ENCODE measurements at places on chromosomes 2 and 18.

GRCh38 chr2:181111059-181111458 lies 130.7 kb downstream of the UBE2E3 start:
- DNase-seq = no peak

DNA sequence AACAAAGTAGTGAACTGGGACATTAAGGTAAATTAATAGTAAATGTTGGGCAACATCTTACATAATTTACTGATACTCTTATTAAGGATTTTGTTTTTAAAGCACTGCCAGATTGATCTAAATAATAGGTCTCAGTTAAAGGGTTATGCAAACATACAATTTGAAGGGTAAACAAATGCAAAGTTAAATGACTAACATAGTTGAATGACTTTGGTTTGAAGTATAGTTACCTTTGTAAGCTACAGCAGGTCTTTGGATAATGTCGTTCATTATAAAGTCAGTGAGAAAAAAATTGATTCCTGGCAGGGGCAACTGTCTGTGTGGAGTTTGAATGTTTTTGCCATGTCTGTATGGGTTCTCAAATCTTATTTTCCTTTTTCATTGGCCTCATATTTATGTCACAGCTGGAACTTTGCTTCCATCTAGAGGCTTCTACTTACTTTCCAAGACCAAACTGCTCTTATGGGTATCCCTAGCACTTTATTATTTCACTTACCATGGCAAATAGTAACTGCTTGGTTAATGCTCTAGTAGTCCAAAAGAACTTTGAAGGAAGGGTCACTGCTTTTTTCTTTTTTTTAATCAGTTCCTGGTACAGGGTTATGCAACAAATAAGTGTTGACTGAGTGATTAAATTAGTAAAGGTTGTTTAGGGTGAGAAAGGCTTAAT lies 107.8 kb downstream of the NBEAL1 start:
- no peak for DNase-seq

- no peak for DNase-seq
Measured at GRCh38 chr2:229231328-229231868, 39.7 kb downstream of the PID1 start.

DNA sequence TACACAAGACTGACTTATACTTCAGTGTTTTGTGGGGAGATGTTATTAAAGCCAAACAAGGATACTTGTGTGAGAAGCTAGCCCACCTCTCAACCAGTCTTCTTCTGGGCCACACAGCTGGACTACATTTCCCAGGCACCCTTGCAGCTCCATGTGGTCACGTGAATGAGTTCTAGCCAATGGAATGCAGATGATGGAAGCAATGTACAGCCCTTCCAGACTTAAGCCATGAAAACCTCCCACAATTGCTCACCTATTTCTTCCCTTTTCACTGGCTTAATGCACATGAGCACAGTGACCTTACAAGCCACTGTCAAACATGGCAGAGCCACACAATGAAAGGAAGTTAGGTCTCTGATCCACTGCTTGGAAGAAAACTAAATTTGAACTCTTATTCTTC lies 20.4 kb upstream of the FEZ2 start:
- peak; percentile 42 for DNase-seq

- DNase-seq = no peak
Measured at GRCh38 chr2:134140251-134140661, 113.6 kb upstream of the MGAT5 start.

- peak; percentile 95 for DNase-seq
Measured at GRCh38 chr2:176852667-176853066, 359.9 kb upstream of the HNRNPA3 start.

GRCh38 chr2:191148791-191149190 lies 2.0 kb downstream of the STAT4 start:
- DNase-seq = peak; percentile 77

GRCh38 chr18:55402731-55403405 lies 185.1 kb downstream of the TCF4 start:
- DNase-seq = no peak

GRCh38 chr2:12507295-12507694 lies 209.4 kb upstream of the TRIB2 start:
- DNase-seq = peak; percentile 86

DNA sequence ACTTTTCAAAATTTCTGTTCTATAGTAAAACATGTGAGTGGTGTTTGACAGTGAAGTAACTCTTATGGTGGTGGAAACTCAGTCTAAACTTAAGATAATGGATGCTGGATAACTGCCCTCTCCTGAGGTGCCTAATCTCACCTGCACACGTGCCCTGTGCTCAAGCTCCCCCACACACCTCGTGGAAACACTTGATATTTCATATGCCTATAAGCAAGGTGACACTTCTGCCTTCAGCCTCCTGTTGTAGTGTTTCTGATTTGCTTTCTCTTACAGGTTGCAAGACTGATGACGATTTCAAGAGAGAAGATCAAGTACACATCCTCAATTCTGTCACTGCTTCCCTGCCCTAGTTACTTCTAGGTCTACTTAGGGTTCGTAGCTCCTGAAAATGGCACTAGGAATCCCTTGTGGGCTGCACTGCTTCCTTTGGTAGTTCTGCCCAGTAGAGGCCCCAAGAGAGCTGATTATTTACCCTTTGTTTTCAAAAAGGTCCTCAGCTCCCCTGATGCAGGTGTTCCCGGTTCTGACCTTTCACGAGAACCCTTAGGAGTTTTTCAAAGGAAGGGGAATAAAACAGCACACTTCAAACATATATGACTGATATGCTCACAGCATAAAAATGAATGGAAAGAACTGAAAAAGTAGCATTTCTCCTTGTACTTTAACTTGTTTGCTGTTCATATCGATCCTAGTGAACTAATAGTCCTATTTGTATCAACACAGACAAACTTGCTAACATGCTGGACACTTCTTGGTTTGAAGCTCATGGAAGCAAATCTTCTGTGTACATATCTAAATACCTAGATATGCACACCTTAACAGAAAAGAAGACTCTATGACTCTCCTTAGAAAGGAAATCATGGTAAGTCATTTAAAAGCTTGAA lies 6.7 kb downstream of the CAVIN2 start:
- DNase-seq = no peak

- DNase-seq = no peak
Measured at GRCh38 chr2:27105981-27106380, 12.9 kb downstream of the CGREF1 start.

- DNase-seq = no peak
Measured at GRCh38 chr2:193276988-193277387, 1082.3 kb upstream of the TMEFF2 start.

DNA sequence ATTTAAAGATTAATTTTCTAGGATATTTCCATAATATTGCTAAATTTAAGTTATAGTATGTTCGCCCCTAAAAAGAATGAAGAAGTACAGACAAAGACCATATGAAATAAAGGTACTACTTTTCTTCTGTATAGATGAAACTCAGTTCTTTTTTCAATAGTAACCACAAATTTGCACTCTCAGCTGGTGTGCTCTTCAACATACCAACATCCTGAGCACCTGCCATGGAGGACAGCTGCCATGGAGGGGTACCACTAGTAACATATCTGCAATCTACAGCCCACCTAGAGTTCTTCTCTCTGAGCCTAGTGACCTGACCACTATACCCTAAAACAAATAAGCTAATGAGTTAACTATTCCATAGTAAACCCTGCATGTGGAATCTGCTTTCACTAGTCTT lies 36.8 kb upstream of the ERCC3 start:
- peak; percentile 22 for DNase-seq

DNA sequence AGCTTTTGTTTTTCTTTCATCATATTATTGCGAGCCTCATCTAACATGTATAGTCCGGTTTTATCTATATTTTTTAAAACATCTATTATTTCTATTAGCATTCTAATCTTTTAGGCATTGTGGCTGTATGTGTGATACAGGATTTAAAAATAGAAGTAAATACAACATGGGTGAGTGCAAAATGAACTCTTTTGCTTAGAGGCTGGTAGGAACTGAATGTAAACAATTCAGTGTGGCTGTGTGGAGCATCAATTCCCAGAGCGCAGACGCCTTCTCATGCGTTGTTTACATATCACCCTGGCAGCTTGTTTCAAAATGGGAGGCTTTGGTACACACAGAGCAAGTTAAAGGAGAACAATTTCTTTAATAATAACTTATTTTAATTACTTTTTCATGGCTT lies 836 bp downstream of the DTNA start:
- DNase-seq = no peak

DNA sequence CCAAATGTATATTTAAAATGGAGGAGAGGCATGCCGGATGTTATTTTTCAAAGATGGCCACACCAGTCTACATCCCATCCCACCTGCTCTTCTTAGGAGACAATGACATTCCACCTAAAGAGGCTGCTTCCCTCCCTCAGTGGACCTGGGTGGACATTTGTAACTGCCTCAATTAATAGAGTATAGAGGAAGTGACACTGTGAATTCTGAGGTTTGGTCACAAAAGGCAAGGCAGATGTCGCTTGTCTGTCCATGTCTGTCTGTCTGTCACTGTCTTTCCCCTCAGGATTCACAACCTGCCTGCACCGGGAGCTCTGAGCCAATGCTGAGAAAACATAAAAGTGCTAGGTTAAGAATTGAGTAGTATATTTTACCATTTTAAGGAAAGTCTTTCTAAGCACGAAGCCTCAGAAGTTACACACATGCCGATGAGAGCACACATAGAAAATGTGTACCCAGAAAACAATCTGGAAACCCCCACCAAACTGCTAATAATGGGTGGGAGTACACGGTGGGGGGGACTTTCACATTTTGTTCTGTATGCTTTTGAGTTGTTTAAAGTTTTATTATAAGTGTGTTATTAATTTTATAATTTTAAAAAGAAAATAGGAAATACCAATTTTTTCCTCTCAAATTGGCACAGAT lies 21.0 kb downstream of the MIB1 start:
- DNase-seq = no peak

GRCh38 chr2:217683106-217683870 lies 319.5 kb downstream of the TNS1 start:
- no peak for DNase-seq

DNA sequence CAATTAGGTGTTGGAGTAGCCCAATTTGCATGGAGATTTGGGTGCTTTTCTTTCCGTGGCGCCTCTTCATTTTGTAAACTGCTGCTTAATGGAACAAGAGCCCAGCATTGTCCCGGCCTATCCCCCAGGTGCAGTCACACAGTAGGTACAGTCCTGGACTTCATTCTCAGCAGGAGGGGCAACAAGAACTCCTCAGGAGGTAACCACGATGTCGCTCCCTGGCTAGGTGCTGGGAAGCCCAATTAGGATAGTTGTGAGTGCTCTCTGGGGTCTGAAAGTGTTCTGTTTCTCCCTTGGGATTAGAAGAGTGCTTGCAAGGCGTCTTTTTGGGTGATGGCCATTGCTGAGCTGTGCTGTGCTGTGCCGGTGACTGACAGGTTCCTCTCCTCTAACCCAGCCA lies 53.8 kb downstream of the CABLES1 start:
- no peak for DNase-seq

- DNase-seq = no peak
Measured at GRCh38 chr2:7766088-7766722, 849.0 kb downstream of the RNF144A start.

- no peak for DNase-seq
Measured at GRCh38 chr2:74501335-74502071, 2.1 kb upstream of the LBX2 start.

DNA sequence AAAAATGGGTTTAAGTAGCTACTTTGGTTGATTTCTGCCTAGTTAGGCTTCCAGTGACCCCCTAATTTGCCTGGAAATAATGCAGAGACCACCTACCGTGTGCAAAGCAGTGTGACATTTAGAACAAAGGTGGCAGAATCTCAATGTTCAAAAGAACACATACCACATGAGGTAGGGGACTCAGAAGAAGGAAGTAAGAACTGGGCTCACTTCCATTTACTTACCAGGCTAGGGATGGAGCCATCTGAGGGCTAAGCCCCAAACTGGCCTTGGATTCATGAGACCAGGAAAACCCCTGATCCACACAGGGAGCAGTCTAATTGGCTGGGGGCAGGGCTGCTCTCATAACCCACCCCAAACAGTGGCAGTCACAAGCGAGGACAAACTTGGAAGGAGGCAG lies 190.7 kb downstream of the NCKAP5 start:
- DNase-seq = no peak

DNA sequence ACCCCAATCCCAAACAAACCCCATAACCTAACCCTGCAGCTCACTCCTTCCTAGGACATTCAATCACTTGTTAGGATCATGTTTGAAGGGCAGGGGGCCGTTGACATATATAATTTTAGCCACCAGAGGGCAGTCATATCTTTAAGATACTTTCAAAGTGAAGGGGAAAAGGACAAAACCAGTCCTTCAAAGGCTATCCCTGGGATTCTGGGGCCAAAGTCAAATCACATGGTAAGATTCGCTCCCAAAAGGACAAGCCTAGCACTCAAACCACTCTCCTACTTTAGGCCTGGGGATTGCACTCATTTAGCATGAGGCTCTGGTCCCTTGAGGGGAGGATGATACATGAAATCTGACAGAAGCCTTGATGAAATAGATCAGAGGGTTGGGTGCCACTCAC lies 44.6 kb downstream of the HAUS1 start:
- peak; percentile 47 for DNase-seq

DNA sequence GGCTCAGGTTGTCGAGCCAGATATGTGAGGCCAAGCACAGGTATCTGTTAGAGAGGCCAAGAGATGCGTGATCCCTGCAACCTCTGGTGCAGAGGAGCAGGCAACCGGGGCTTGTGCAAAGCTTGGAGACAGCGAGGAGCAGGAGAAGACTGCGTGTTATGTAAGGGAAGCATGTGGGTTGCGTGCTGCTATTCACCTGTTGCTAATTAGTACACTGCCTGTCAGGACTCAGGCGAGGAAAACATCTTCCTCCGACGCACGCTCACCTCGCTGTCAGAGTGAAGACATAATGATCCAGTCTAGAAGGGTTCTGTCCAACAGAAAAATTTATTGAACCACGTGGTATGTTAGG lies 102.5 kb downstream of the HNRNPLL start:
- no peak for DNase-seq

- no peak for DNase-seq
Measured at GRCh38 chr2:44836174-44836573, 105.3 kb upstream of the SIX3 start.

- DNase-seq = no peak
Measured at GRCh38 chr2:181779288-181780021, 99.1 kb upstream of the NEUROD1 start.

- no peak for DNase-seq
Measured at GRCh38 chr2:152437276-152438108, 102.5 kb downstream of the FMNL2 start.

DNA sequence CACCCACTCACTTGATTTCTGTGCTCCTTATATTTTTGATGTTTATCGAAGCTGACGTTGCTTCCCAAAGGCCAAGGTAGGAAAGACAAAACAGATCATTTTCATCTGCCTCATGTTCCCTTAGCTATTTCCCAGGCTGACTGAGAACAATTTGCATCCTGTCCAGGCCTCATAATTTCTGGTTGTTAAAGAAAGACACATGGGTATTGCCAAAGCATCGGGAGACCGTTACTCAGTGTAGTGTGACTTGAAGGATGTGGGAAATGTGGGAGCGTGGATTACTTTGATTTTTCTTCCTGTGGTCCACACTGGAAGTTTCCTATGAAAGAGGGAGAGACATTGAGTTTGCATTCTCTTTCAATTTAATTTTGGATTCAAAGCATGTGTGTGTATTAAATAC lies 204.6 kb downstream of the TRIB2 start:
- no peak for DNase-seq

DNA sequence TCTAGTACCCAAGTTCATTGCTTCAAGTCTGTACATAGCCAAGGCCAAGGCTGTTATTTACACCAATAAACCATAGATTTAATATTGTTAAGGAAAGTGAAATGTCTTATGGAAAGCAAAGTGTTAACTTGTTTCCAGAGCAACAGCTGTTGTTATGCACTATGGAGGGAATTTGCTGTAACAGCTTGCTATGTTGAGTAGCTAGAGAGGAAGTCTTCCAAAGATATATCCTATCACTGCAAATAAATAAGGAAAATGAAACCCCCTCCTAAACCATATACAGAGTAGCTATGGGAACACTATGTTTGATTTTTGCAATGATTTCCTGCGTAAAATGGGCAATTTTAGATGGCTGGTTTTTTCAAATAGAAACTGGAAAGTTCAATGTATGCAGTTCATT lies 21.1 kb downstream of the TMEM182 start:
- no peak for DNase-seq
